ENCODE measurements at places on chromosomes 6 and 20. TPM values are rescaled to one million over a fixed set of nuclear protein-coding genes. Genes with fewer than 3 reads are reported as not detected.

DNA sequence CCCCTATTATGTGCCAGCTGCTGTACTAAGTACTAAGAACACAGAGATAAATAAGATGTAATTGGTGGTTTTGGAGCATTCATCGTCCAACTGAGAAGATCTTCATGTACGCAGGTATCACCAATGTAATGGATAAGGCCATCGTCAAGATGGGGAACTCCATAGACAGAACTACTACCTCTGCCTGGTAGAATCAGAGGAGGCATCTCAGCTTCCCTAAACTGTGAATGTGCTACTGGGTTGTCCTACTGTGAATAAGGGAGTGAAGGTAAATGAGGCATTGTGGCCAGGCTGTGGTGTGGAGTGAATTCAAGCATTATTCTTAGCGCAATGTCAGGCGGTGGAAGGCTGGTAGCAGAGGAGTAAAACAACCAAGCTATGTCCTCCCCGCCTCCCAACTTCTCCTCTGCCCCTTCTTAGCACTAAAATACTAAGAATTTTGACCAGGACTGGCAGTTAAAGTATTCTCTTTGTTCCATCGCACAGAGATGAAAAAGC is 68.2 kb downstream of the TBC1D7 start:
- no peaks in the 10 kb centered on the region for H3K36me3 ChIP-seq
- H3K27me3 ChIP-seq = no peaks in the 10 kb centered on the region
- peaks cover 31% of the 10 kb centered on the region for H3K4me1 ChIP-seq
- no peak for DNase-seq

Gene MAP7
- 3.1 TPM for total RNA-seq

Gene ARHGAP18
- 5.6 TPM for total RNA-seq

GRCh38 chr6:16318538-16318937 is 80.2 kb downstream of the GMPR start:
- no peaks in the 10 kb centered on the region for H3K27me3 ChIP-seq
- DNase-seq = no peak
- H3K27ac ChIP-seq = peak overlapping the region; percentile 93
- peaks cover 65% of the 10 kb centered on the region for H3K4me1 ChIP-seq
- no peaks in the 10 kb centered on the region for H3K36me3 ChIP-seq

- no peaks in the 10 kb centered on the region for H3K36me3 ChIP-seq
- H3K27ac ChIP-seq = no peak overlapping the region
- H3K4me1 ChIP-seq = peaks cover 5% of the 10 kb centered on the region
- DNase-seq = no peak
- no peak overlapping the region for H3K4me3 ChIP-seq
Observed at GRCh38 chr6:29845405-29846006, 17.9 kb downstream of the HLA-G start.

GRCh38 chr6:37538107-37538506 is 38.4 kb upstream of the CCDC167 start:
- H3K27me3 ChIP-seq = peaks cover 53% of the 10 kb centered on the region
- H3K27ac ChIP-seq = no peak overlapping the region
- DNase-seq = no peak
- no peak overlapping the region for H3K4me3 ChIP-seq

Gene VGLL2
- total RNA-seq = 2.4 TPM

Gene PET117
- 9.1 TPM for total RNA-seq

Gene SLC22A2
- total RNA-seq = not detected

Gene SLC4A11
- 0.11 TPM for total RNA-seq

Gene SLC22A1
- total RNA-seq = 0.27 TPM

Gene C6orf58
- total RNA-seq = not detected

Gene DAAM2
- total RNA-seq = 19.1 TPM

Gene MUCL3
- total RNA-seq = not detected

DNA sequence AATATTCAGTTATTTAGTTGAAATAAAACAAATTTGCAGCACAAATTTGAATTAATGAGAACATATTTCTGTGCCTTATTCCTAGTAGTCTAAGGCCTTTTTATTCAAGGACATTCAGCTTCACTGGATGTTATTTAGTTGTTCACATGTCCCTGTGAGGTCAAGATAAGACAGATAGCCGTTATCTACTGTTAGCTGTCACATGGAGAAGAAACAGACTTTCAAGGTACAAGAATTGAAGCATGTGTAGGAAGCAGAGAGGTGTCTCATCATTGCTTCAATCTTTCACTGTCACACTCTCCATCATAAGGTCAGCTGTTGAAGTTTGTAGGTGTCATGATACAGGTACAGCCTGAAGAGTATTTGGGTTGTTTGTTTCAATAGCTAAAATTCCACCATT is 112.9 kb upstream of the JAG1 start:
- H3K4me3 ChIP-seq = no peak overlapping the region
- peaks cover 10% of the 10 kb centered on the region for H3K4me1 ChIP-seq
- no peak overlapping the region for H3K27ac ChIP-seq
- no peaks in the 10 kb centered on the region for H3K36me3 ChIP-seq
- no peaks in the 10 kb centered on the region for H3K27me3 ChIP-seq

Gene CLDN20
- not detected for total RNA-seq

GRCh38 chr6:52736145-52736544 is 27.1 kb downstream of the GSTA2 start:
- no peak for DNase-seq
- no peak overlapping the region for H3K27ac ChIP-seq
- H3K4me3 ChIP-seq = no peak overlapping the region
- no peaks in the 10 kb centered on the region for H3K4me1 ChIP-seq
- H3K36me3 ChIP-seq = no peaks in the 10 kb centered on the region

DNA sequence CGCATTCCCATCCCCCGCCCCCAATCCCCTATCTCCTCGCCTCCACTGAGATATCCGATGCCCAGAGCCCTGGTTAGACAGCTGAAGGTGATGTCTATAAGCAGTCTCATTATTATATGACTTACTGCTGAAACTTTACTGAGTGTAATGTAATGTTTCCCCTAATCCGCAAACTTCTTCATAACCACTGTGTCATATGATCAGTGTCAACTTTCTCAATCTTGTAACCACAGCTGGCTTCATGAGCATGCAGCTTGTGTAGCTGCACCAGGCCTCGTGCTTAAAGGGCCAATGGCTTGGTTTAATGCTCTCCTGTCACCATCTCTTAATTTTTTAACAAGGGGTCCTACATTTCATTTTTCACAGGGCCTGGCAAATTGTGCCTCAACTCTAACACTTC is 8.1 kb downstream of the ASIP start:
- no peak overlapping the region for H3K27ac ChIP-seq
- no peaks in the 10 kb centered on the region for H3K4me1 ChIP-seq
- DNase-seq = no peak
- no peaks in the 10 kb centered on the region for H3K36me3 ChIP-seq

GRCh38 chr6:21132856-21133838 is 460.4 kb upstream of the SOX4 start:
- peak overlapping the region; percentile 7 for H3K4me3 ChIP-seq
- no peaks in the 10 kb centered on the region for H3K36me3 ChIP-seq
- peaks cover 18% of the 10 kb centered on the region for H3K4me1 ChIP-seq
- no peak overlapping the region for H3K27ac ChIP-seq

Gene DDX27
- total RNA-seq = 14.6 TPM

DNA sequence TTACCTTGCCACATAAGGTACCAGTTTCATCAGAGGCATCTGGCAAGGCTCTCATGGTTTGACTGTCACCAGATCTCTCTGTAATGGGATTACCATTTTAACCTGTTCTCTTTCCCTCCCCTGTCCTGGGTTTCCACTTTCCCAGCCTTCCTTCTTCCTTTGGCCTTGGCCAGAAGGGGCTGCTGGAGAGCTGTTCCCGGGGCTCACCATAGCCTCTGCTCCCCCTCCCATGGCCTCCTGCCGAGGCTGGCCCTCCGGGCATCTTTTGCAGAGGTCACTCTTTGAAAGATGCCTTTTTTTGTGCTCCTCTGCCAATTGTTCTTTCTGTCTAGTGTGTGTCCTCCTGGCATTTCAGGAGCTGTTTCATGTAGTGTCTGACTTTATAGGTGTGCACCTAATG is 100.7 kb upstream of the SCP2D1 start:
- no peak overlapping the region for H3K27ac ChIP-seq
- DNase-seq = no peak
- H3K27me3 ChIP-seq = no peaks in the 10 kb centered on the region
- H3K36me3 ChIP-seq = no peaks in the 10 kb centered on the region
- no peak overlapping the region for H3K4me3 ChIP-seq
- no peaks in the 10 kb centered on the region for H3K4me1 ChIP-seq

GRCh38 chr6:28817808-28818145 is 106.0 kb downstream of the TRIM27 start:
- peaks cover 6% of the 10 kb centered on the region for H3K4me1 ChIP-seq
- H3K27me3 ChIP-seq = peaks cover 100% of the 10 kb centered on the region
- no peak overlapping the region for H3K27ac ChIP-seq
- H3K36me3 ChIP-seq = no peaks in the 10 kb centered on the region

All from left ventricle myocardium inferior (tissue), 1 donor.